ENCODE measurements at places on chromosomes 2 and 18. TPM values are rescaled to one million over a fixed set of nuclear protein-coding genes. Genes with fewer than 3 reads are reported as not detected.

DNA sequence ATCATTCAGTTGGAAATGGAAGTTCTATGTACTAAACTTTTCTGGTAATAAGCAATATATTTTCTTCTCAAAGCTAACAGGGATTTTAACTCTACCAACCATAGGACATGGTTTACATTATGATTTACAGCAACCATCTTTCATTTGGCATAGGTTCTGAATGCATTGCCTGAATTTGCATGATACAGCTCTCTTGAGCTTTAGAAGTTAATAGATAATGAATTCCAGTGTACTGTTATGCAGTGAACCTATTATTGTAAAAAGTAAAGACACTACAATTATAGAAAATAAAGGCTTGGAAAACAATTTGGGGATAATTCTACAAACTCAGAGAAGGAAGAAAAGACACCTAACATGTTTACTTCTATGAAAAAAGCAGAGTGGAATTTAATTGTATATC, 182.0 kb downstream of the GRB14 start:
- no peak for DNase-seq

The SLC5A6 gene
- 38.2 TPM for total RNA-seq

The APOB gene
- not detected for total RNA-seq

The VWA3B gene
- total RNA-seq: not detected

GRCh38 chr18:31554776-31555175, 36.9 kb upstream of the TTR start:
- no peak for DNase-seq

The MSH6 gene
- total RNA-seq: 56.4 TPM

The RBM43 gene
- total RNA-seq: 5.6 TPM

GRCh38 chr2:133768658-133769435, 200.6 kb upstream of the NCKAP5 start:
- DNase-seq: no peak

The UGT1A8 gene
- not detected for total RNA-seq

The HSPE1 gene
- total RNA-seq: 553 TPM

The GPR39 gene
- 39.9 TPM for total RNA-seq

The PSD4 gene
- 2.5 TPM for total RNA-seq

- no peak for DNase-seq
Observed at GRCh38 chr2:19048593-19049266, 309.7 kb downstream of the OSR1 start.

Data from RPMI7951 (cell line).